ENCODE measurements at places on chromosomes 4 and X.

DNA sequence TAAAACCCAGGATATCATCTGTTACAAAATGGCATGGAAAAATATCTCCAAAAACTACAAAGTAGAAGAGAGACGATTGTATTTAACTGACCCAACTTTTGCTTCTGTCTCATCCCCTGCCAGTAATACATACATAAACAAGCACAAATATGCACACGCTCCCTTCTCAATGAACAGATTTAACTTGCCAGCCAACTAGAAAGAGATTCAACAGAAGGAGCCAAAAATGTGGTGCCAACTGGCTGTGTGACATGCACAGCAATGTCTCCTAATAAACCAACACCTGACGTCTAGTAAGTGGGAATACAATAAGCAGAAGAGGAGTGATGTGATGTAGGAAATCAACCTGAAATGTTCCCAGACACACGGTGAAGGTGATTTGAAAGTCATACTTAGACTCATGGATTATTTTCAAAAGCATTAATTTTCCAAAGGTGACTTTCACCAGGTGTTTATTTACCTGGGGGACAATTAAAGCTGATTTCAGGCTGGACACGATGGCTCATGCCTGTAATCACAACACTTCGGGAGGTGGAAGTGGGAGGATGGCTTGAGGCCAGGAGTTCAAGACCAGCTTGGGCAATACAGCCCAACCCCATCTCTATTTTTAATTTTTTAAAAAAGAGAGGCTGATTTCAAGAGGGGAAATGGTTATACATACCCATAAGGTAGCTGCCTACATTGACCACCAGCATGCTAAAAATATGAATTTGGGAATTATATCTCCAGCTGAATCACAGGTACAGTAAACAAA lies 33.7 kb downstream of the SH3RF1 start:
- H3K4me1 ChIP-seq = peaks cover 9% of the 10 kb centered on the region
- H3K36me3 ChIP-seq = no peaks in the 10 kb centered on the region
- H3K27me3 ChIP-seq = no peaks in the 10 kb centered on the region
- H3K27ac ChIP-seq = no peak overlapping the region
- H3K4me3 ChIP-seq = no peak overlapping the region

- H3K36me3 ChIP-seq = no peaks in the 10 kb centered on the region
- H3K27me3 ChIP-seq = no peaks in the 10 kb centered on the region
- no peak overlapping the region for H3K4me3 ChIP-seq
- peaks cover 5% of the 10 kb centered on the region for H3K4me1 ChIP-seq
- no peak overlapping the region for H3K27ac ChIP-seq
These were observed 400.8 kb upstream of the SLIT2 start for GRCh38 chr4:19850909-19851308.

DNA sequence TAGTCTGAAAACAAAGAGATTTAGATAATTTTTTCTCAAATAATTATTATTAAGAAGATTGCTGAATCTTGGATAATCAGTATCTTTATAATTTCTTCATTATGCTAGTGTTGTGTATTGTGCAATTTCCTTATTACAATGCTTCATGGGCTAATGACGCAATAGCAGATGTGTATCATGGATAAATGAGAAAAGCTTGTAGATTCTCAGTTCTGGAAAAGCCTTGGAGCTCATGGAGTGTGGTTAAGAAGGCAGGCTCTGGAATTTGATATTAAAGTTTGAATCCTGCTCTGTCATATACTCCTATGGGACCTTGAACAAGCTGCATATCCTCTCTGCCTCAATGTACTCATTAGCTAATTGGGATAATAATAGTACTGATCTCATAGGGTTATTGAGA lies 18.9 kb upstream of the CXCL8 start:
- no peaks in the 10 kb centered on the region for H3K36me3 ChIP-seq
- no peaks in the 10 kb centered on the region for H3K4me1 ChIP-seq
- H3K27me3 ChIP-seq = no peaks in the 10 kb centered on the region
- no peak overlapping the region for H3K27ac ChIP-seq
- H3K4me3 ChIP-seq = no peak overlapping the region

DNA sequence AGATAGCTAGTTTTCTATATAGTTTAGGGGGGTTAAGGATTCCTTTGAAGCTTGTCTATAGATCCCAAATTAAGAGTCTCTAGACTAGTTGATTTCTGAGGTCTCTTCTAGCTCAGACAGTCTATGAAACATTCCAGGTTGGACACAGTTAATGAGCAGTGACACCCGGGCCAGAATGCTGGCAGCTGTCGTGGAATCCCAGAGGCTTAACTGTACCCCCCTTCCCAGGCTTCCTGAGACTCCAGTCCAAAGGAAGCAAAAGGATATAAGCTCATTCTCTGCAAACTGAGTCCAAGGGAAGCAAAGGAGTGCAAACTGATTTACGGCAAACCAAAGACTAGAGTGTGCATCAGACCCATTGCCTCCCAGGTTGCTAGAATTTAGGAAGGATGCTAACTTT lies 62.9 kb downstream of the DCX start:
- peaks cover 24% of the 10 kb centered on the region for H3K4me1 ChIP-seq
- no peaks in the 10 kb centered on the region for H3K27me3 ChIP-seq
- no peak overlapping the region for H3K27ac ChIP-seq
- no peak for DNase-seq

DNA sequence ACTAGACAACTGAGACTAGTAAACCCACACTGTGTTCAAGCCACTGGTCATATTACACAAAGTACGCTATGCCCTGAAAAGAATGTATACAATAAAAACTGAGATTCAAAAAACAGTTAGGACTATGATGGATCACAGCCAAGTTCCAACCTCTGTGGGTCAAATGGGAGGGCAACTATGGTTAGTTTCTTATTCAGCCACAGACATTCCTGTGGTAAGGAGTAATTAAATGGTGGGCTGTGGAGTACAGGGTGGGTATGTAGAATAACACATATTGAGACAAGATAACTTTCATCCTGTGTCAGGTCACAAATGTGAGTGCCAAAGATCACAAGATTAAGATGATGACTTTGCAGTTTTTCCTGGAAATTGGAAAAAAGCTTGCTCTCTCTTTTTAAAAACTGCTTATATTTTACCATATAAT lies 167.2 kb downstream of the NPNT start:
- H3K4me3 ChIP-seq = no peak overlapping the region
- H3K27ac ChIP-seq = no peak overlapping the region
- H3K36me3 ChIP-seq = no peaks in the 10 kb centered on the region
- H3K4me1 ChIP-seq = peaks cover 1% of the 10 kb centered on the region

GRCh38 chr4:130563185-130563888 lies 1467.4 kb downstream of the C4orf33 start:
- H3K27me3 ChIP-seq = no peaks in the 10 kb centered on the region
- DNase-seq = peak; percentile 82
- H3K4me1 ChIP-seq = peaks cover 9% of the 10 kb centered on the region
- H3K4me3 ChIP-seq = no peak overlapping the region

DNA sequence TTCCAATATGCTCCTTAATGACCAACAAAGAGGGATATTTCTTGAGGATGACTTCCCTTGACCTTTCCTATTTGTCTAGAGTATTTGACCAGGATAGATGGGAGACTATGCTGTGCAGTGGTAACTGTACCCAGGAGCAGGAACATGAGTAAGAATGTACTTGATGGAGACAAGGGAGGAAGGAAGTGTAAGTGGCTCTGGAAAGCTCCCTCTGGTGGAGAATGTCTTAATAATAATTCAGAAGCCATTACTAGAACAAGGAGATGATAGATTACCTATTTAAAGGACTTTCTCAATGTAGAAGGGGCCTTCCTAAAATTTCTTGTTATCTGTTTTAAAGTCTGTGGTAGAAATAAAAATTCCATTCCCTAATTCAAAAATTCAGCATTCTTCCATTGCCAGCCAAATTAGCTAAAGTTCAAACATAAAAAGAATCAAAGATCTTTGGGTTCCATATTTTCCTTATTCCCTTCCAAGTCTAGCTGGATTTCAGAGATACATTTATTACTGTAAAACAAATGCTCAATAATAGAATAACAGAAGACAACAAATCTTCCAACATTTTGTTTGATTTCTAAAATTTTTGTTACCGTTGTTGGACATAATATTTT lies 83.8 kb downstream of the GRID2 start:
- no peaks in the 10 kb centered on the region for H3K27me3 ChIP-seq
- DNase-seq = peak; percentile 57
- H3K27ac ChIP-seq = no peak overlapping the region
- H3K36me3 ChIP-seq = no peaks in the 10 kb centered on the region
- H3K4me3 ChIP-seq = no peak overlapping the region
- no peaks in the 10 kb centered on the region for H3K4me1 ChIP-seq

DNA sequence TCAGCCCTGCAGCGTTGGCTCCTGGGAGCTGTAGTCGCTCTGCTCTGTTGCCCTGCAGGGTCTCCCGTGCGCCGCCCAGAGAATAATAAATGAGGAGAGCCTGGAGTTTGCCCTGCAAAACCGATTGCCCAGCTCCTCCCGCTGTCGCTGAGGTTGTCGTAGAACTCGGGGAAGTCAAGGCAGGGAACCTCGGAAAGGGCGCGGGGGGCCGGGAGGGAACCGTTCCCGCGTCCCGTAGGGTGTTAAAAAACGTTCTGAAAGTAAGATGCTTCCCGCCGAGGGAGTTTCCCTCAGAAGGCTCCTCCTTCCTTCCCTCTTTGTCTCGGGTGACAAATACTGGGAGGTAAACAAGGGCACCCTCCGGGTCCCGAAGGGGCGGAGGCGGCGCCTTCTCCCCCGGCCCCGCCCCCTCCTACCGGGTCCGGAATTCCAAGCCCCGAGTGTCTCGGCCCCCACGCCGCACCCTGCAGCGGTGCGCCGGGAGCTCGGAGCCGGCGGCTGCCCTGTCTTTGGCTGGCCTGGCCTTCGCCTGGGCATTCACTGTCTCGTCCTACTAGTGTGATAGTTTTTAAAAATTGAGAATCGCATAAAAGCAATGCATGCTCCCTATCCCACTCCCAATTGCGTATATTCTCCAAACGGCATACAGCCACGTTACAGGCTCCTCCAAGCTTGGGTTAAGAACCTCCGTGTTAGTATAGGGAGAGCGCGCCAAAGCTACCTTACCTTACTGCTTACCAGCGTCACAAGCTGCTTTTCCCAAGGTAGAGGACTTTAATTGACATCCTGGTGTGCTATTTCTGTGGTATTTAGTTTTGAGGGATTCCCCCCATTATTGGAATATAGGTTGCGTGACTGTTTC lies 964 bp upstream of the HMGB2 start:
- peaks cover 37% of the 10 kb centered on the region for H3K4me1 ChIP-seq
- H3K27me3 ChIP-seq = no peaks in the 10 kb centered on the region
- peak; percentile 96 for DNase-seq
- H3K27ac ChIP-seq = peak overlapping the region; percentile 98

DNA sequence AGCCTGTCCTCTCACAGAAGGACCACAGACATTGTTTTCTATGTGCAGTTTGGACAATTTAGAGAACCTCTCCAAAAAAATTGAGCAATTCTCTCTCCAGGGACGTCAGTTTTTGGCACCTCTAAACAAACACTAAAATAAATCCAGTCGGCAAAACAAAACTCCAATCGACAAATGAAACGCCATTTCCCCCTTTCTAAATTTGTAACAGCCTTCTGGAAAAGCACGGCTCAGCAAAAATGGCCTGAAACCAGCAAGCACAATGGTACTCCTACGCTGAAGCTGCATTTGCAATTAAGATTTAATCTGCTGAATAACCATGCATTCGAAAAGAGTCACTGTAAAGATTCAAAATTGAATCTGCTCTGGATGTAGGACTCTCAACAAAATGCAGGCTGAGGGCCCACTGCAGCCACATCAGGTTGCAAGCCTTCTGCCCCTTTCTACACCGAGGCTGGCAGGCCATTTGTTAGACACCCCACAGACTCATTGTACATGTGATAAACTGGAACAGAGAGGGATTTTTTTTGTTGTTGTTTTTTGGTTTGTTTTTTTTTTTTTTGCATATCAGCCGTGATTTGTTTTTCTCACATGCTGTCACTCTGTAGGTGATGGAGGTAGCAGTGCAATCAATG lies 79.9 kb upstream of the MAP3K15 start:
- H3K36me3 ChIP-seq = no peaks in the 10 kb centered on the region
- no peak for DNase-seq
- H3K27ac ChIP-seq = no peak overlapping the region

DNA sequence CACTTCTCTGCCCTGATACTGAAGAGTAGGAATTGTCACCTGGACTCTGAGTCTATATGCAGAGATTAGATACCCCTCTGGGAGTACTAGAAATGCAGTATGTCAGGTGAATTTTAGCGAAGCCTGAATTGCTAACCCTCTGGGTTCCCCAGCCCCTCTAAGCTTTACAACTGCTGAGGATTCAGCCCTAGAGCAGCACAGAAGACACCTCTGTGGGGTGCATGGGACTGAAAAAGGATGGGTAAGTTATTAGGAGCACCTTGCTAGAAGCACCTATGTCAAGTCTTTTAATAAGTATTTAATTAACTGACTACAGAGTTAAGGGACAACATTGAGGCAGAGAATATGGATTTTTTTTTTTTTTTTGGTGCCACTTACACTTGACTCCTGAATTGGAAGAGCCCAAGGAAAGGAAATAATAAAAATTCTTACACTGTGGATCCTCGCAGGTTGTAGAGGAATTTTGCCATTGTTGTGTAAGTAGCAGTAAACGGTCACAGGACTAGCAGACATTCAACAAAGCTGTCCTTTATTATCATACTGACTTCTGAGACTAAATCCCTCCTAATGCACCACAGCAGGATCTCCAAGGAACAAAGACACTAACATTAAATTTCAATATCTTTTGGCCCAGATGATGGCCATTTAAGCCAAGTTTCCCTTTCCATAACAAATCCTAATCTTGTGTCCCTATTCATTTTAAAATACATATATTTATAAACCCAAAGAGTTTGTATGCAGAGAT lies 253.2 kb downstream of the ANKRD50 start:
- no peaks in the 10 kb centered on the region for H3K27me3 ChIP-seq
- peak; percentile 50 for DNase-seq
- H3K4me3 ChIP-seq = no peak overlapping the region
- peaks cover 19% of the 10 kb centered on the region for H3K4me1 ChIP-seq
- H3K27ac ChIP-seq = peak overlapping the region; percentile 72

GRCh38 chr4:110933341-110933740 lies 310.5 kb upstream of the PITX2 start:
- H3K36me3 ChIP-seq = no peaks in the 10 kb centered on the region
- DNase-seq = no peak
- no peak overlapping the region for H3K27ac ChIP-seq
- no peaks in the 10 kb centered on the region for H3K4me1 ChIP-seq
- H3K4me3 ChIP-seq = no peak overlapping the region
- no peaks in the 10 kb centered on the region for H3K27me3 ChIP-seq

DNA sequence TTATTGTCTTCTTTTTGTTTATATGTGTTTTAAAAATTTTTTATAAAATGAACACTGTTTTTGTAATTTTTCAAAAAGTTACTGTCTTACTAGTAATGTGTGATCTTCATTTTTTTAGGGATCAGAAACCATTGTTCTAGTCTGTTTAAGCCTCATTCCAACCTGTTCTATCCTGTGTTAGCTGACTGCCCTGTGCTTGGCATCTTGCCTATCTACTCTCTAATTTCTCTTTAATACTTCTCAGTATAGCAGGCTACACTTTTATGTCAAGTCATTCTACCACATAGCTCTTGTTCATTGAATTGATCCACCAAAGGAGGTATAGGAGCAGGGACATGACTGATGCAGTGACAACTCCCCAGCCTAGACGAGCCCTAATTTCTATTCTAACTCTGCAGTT lies 70.2 kb upstream of the PLS3 start:
- H3K27me3 ChIP-seq = no peaks in the 10 kb centered on the region
- no peak for DNase-seq
- no peak overlapping the region for H3K27ac ChIP-seq
- peaks cover 34% of the 10 kb centered on the region for H3K4me1 ChIP-seq
- H3K4me3 ChIP-seq = no peak overlapping the region
